ENCODE measurements at places on chromosomes 16 and 17.

DNA sequence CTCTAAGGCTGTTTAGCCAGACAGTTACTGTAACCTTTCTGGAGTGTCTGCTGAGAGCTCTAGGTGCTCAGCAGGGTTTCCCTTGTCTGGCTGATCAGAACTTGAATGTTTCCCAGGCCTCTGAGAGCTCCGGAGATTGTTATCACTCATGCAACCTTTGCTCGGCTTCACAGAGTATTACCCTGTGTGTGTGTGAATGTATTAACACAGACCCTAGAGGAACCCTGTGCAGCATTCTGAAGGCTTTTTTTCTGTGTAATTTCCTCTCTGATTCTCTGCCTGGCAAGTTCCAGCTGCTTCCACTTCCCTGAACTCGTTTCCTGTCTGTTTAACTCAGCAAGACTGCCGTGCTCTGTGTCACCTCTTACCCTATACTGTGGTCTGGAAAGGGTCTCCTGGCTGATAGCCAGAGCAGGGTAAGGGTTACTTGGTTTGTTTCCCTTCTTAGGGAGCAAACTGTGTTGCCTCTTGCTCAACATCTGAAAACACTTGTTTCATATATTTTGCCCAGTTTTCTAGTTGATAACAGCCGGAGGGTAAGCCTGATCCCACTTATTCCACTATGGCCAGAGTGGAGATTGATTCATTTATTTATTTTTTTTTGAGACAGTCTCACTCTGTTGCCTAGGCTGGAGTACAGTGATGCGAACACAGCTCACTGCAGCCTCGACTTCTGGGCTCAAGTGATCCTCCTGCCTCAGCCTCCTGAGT lies 21.7 kb downstream of the PRMT7 start:
- no peak for DNase-seq

GRCh38 chr17:43477832-43478634 lies 5.7 kb upstream of the DHX8 start:
- DNase-seq = no peak

- DNase-seq = no peak
Observed at GRCh38 chr16:12551530-12551929, 252.2 kb downstream of the CPPED1 start.

DNA sequence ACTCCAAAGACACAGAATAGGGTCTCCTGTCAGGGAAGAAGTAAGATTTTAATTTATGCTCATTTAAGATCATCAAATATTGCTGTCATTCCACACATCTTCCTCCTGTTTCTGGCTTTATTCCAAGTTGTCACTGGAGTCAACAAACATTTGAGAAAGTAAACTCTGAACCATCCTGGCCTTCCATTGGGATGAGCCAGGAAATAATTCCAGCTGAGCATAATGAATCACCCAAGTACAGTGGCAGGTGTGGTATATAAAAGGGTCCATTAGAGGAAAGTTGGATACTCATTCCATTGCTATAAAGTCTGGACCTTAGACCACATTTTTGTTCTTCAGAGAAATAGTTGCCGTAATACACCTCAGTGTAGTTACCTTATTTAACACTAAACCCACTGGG lies 246.1 kb downstream of the SLC39A11 start:
- DNase-seq = no peak

DNA sequence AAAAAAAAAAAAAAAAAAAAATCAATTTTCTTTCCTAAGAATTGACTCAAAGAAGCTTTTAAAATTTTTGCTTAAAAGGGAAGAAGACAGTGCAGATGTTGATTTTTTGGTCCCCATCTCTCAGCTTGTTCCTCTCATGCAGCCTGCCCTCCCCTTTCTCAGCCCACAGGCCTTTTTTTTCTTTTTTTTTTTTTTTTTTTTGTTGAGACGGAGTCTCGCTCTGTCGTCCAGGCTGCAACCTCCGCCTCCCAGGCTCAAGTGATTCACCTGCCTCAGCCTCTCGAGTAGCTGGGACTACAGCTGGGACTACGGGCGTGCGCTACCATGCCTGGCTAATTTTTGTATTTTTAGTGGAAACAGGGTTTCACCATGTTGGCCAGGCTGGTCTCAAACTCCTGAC lies 17.7 kb downstream of the YPEL2 start:
- DNase-seq = no peak

DNA sequence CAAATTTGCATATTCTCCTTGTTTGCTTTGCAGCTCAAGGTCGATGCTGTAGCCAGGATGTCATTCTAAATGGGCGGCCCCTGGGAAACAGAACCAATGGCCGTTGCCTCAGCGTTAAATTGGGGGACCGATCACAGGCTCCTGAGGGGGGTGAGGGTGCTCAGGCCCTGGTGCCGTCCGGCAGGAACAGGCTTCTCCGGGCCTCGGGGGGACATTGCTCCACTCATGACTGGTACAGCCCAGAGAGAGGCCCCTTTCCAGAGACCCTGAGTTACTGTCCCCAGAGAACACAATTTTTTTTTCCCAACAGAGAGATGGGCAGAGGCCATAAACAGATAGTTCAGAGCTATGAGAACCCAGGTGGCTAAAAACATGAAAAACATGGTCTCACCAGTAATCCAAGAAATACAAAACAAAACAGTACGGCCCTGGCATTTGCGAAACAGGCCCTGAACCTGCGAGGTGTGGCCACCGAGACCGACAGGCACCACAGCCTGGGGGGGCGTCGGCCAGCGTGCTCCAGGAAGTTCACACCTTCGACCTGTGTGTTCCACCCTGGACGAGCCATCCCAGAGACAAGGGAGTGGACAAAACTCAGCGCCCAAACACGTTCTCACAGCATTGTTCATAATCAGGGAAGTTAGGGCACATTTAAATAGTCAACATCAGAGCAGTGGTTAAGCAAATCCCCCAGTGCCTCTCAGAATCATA lies 82.8 kb downstream of the METRNL start:
- DNase-seq = no peak

DNA sequence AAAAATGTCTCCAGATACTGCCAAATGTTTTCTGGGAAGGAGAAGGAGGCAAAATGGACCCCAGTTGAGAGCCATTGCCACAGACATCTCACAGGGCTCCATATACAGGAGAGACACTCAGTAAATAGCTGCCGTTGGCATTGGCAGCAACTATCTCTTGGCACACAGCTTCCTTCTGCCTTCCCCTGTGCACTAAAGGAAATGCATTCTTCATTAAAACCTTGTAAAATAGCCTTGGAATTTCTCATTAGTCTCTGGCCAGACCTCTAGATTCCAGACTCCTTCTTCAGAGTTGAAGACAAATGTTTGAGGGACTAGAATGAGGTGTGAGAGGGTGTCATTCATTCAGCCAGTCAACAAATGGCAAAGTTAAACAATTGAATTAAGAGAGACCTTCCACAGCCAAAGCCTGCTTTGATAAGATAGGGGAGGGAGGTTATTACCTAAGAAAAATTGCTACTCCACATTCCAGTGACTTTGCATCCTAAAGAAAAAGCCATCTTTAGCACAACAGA lies 223.9 kb upstream of the HS3ST3A1 start:
- no peak for DNase-seq
